Endothelial cell of umbilical vein (primary cell): ENCODE measurements at places on chromosomes 4 and X. TPM values are rescaled to one million over a fixed set of nuclear protein-coding genes. Genes with fewer than 3 reads are reported as not detected.

DNA sequence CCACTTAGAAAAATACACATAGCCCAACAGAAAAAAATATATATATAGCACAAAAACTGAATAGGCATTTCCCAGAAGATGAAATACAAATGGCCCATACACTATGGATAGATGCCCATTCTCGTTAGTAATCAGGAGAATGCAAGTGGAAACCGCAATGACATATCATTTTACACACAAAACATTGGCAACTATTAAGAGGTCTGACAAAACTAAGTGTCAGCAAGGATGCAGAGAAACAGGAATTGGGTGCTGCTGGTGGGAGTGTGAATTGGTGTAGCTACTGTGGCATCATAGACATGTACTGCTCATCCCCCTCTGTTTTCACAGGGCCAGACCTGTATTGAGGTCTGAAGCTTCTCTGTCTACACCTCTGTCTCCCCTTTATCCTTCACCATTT lies 320.0 kb downstream of the IDS start:
- DNase-seq = no peak

- DNase-seq = peak; percentile 92
Observed at GRCh38 chr4:161577579-161578301, 586.1 kb downstream of the FSTL5 start.

DNA sequence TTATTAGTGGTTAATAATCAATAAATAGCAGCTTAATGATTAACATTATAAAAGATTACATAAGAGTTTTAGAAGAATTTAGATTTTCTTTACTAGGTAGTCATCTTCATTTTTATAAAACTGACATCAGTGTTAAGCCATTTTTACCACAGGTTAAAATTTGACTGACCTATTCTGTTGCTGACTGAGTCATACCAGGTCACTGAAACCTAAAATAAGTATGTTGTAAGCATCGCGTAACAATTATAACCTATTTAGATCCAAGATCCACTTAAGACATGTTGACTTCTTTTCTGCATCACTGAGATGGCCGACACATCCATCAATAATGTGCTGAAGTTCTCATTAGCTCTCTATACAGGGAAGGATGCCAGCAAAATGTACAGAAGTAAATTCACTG lies 36.7 kb downstream of the ARX start:
- no peak for DNase-seq

- DNase-seq = no peak
Observed at GRCh38 chr4:170386971-170387370, 297.2 kb upstream of the AADAT start.

GRCh38 chr4:138275963-138276621 lies 33.9 kb upstream of the SLC7A11 start:
- peak; percentile 83 for DNase-seq

GRCh38 chrX:96704629-96705028 lies 20.0 kb downstream of the DIAPH2 start:
- DNase-seq = peak; percentile 68

- no peak for DNase-seq
Observed at GRCh38 chrX:153650959-153651358, 4.0 kb downstream of the DUSP9 start.

CNKSR2 gene
- total RNA-seq = 0.13 and 0.48 TPM in 2 replicates

ZCCHC18 gene
- total RNA-seq = 1.6 and 2.3 TPM in 2 replicates

CFP gene
- total RNA-seq = 1.00 and 1.9 TPM in 2 replicates

ADH1C gene
- not detected in 2 replicates for total RNA-seq
